GM12892 (cell line): ENCODE measurements at places on chromosomes 2 and 18.
A peak's percentile ranks its signal among the peaks of the same experiment; 100 is the strongest.

DNA sequence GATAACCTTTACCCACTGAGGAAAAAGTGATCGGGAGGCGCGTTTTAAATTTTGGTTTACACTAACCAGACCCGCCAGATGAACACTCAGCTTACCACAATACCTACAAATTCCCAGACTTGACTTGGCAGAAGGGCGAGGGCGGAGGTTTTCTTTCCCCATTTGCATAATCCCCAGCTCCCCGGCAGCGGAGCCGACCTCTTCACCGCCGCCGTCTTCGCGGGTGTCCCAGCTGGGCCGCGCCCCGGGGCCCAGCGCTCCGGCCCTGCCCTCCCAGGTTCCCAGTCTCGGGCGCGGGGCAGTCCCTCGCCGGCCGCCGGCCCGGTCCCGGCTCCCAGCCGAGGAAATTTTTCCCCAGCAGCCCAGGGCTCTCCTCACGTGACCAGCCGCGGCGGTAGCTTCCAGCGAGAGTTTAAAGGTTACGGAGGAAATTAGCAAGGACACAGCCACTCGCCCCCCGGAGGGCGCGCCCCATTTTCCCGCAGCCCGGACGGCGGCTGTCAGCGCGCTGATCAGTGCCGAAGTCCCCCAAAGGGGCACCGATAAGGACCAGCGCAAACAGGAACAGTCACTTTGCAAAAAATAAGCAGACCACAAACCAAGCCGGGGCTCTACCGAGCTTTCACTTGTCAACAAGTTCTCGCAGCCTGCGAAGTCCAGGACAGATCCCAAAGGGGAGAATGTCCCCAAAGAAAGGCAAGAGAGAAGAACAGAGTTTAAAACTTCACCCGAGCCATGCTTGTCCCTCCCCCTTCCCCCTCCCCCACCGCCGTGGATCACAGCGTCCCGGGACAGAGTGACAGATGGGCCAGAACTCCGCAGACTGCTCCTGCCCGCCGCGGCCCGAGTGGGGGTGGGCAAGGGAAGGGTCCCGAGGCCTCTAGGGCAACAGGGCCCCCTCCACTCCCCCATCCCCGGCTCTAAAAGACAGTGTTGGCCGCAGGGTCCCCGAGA is 1.3 kb upstream of the PRKCE start:
- DNase-seq, result peak; percentile 34

- DNase-seq, result no peak
Observed at GRCh38 chr2:172464400-172465129, 37.2 kb downstream of the ITGA6 start.

DNA sequence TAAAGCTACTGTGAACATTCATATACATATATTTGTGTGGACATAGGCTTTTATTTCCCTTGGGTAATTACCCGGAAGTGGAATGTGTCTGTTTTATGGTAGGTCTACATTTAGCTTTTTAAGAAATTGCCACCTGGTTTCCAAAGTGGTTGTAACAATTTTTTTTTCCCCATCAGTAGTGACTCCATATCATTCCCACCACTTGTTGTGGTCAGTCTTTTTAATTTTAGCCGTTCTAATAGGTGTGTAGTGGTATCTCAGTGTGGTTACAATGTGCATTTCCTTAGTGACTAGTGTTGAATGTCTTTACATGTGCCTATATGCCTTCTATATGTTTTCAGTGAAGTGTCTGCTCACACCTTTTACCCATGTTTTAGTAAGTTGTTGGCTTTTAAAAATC is 60.3 kb upstream of the MAPRE3 start:
- DNase-seq, result no peak

- no peak for DNase-seq
Observed at GRCh38 chr18:55139836-55140235, 180.6 kb upstream of the CCDC68 start.

GRCh38 chr2:162217598-162217997 is 25.6 kb downstream of the FAP start:
- DNase-seq, result no peak

GRCh38 chr2:239380831-239381708 is 19.8 kb downstream of the HDAC4 start:
- no peak for DNase-seq

GRCh38 chr2:148653437-148653836 is 8.9 kb downstream of the EPC2 start:
- DNase-seq, result no peak

DNA sequence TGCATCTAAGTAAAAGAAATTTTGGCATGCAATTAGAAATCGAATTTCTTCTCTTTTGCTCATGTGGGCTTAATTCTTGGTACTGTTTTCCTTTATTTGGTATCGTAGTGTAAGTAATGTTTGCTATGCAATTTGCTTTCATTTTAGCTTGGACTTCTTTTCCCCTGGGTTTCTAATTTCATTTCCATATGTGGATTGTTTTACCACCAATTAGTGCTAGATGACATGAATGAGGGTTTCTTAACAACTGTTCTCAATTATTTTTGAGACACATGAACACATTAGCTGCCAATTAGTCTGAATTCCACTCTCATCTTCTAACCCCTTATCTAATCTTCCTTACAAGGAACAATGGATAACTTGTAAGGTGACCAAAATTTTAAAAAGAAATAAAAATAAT is 1047.2 kb upstream of the PIK3C3 start:
- DNase-seq, result no peak

DNA sequence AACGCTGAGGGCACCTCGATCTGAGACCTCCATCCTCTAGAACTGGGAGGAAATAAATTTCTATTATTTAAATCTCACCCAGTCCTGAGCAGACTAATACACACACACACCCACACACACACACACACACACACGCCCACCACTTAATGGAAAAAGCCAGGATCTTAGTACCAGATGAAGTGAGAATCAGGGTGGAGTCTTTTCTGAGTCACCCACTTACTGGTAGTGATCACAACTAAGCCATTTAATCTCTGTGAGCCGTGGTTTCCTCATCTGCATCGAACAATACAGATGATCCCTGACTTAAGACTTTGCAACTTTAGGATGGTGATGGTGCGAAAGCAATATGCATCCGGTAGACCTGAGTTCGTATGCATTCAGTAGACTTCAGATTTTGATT is 18.6 kb downstream of the THNSL2 start:
- no peak for DNase-seq
